ENCODE measurements at places on chromosomes 3 and 15.

- peak; percentile 54 for DNase-seq
These were observed 60.5 kb upstream of the MME start for GRCh38 chr3:155019575-155019974.

GRCh38 chr3:88150371-88150770, 612 bp downstream of the C3orf38 start:
- no peak for DNase-seq

GRCh38 chr3:61493339-61493738, 68.0 kb upstream of the PTPRG start:
- no peak for DNase-seq

- no peak for DNase-seq
These were observed 33.1 kb upstream of the POLG start for GRCh38 chr15:89367485-89368451.

DNA sequence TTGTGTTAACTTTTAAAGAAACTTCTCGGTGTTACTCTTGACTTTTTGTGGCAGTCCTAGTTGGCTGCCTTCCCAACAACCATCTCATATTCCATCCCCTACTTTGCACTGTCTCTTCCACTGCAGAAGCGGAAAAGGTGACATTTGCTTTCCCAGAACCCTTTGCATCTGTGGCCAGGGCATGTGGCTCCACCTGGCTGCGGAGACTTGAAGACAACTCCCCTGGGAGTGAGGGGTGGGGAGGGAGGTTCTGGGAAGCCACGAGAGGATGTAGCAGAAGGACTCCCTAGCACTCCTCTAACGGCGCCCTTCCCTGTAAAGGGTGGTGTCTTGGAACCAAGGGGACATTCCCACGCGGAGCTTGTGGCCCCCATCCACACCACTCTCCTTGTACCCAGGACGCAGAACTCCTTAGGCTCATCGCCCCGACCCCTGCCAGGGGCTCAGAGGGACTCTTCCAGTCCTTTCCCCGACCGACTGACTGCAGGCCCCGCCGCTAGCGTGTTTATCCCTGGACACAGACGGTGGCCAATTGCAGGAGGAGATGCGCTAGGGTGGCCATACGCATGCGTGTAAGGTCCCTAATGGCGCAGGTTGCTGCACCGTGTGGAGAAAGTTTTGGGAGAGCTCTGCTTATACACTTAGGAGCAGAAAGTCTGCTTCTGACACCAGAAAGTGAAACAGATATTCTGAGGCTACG, 33.2 kb upstream of the SECISBP2L start:
- no peak for DNase-seq

DNA sequence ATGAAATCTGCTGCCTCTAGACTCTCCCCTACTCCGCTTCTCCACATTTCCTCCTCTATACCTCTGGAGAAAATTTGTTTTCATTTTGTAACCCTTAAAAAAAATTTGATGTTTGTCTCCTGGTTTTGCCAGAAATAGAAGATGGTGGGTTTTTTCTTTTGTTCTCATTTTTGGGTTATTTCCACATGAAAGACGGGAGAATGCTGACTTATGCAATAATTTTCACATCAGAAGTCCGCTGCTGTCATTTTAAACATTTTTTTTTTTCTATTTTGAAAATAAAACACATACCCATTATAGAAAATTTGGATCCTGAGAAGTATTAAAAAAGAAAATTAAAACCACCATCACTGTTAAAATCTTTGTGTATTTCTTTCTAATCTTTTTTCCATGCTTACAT, 320.8 kb upstream of the NR2E3 start:
- DNase-seq = no peak

GRCh38 chr3:153426344-153426743, 264.3 kb downstream of the RAP2B start:
- DNase-seq = no peak

- DNase-seq = peak; percentile 14
These were observed 29.7 kb downstream of the CRYGS start for GRCh38 chr3:186514296-186515002.

GRCh38 chr15:71781179-71781964, 29.0 kb upstream of the NR2E3 start:
- peak; percentile 46 for DNase-seq

GRCh38 chr15:91947683-91948608, 94.4 kb downstream of the SLCO3A1 start:
- DNase-seq = peak; percentile 58

DNA sequence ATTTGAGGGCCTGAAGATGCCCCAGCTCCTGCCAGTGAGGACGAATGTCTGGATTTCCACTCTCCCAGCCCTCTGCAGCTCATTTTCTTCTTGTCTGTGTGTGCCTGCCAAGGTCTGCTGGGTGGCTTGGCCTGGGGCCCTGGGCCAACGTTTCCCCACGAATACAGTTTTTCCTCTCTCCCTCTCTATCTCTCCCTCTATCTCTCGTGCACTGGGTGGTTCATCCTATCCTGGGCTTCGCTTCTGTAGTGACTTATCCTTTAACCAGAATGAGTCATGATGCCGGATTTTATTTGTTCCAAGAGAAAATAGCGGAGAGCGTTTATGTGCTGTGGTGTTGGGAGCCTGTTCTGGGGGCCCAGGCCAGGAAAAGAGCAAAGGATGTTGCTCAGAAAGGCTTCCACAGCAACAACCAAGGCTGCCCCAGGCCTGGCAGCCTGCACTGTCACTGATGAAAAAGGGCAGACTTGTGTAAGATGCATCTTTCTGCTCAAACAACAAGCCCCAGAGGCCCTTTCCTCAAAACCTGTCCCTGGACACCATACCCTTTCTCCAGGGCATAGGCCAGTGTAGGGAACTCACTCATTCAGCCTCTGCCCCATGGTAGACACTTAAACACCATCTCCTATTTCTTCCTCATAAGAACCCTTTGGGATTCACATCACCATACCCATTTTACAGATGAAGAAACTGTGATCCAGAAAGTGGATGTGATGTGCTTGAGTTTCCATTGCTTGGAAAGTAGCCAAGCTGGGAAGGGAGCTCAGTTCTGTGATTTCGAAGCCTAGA, 47.3 kb downstream of the ITGA11 start:
- DNase-seq = peak; percentile 95

DNA sequence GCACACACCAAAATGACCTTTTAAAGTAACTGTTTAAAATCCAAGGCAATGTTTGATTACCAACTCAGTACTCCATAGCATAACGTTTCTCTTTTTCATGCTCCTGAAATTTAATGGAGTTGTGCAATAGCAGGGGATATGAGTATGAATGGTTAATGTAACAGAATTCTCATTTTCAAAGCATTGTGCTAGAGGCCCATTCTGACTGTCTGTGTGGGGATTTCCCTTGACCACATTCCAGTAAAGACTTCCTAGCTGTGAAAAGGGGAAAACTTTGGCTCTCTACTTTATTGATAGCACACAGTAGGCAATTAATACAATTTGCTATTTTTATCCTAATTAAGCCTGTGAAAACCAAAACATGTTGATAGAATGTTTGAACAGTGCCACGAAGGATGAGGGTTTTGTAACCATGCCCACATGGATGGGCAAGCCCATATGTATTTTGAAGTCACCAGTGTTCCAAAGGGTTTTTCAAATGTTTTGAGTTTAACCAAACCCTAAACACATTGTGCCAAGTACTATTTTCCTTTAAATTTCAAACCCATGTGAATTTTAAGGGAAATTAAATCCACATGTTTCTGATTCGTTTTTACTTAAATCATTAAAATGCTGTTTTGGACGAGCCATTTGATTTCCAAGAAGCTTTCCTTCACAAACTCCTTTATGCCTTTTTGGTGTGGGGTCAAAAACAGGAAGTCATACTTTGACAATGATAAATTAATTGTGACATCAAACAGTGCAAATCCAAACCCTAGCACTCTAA, 261.2 kb downstream of the SHOX2 start:
- peak; percentile 27 for DNase-seq

- peak; percentile 8 for DNase-seq
These were observed 8.5 kb upstream of the SLC24A5 start for GRCh38 chr15:48112242-48112641.

GRCh38 chr3:99559196-99559595, 79.2 kb upstream of the COL8A1 start:
- DNase-seq = no peak

DNA sequence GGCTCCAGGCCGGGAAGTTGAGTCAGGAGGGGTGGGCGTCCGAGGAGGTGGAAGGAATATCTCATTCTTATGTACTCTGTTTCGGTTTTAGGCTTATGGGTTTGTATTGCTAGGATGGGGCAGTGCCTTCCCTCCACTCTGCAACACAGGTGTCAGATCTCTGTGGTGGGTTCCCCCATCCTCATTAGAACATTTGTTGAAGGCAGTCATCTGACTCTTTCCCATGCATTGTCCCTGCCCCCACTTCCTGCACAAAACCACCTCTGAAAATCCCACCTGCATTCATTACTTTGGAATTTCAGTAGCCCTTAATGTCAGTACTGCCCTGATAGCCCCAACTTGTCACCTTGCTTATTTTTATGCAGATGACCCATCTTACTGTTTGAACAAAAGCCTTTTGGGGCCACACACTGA, 29.5 kb downstream of the GYG1 start:
- no peak for DNase-seq

GRCh38 chr3:76345878-76346277, 560.5 kb upstream of the ZNF717 start:
- DNase-seq = no peak

DNA sequence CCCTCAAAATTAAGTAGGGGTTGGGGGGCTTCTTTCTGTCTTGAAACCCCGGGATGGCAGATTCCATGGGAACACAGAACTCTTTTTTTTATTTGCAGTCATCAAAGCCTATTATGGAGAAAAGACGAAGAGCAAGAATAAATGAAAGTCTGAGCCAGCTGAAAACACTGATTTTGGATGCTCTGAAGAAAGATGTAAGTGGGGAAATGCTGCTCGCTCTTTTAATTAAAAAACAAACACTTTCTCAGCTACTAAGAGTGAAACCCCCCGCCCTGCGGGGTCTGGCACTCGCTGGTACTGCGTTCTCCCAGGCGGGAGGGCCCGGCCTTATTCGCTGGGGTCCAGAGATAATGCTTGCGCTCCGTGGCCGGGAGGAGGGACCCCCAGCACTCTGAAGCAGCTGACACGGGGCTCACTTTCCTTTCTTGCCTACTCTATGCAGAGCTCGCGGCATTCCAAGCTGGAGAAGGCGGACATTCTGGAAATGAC, 615 bp downstream of the HES1 start:
- no peak for DNase-seq

- DNase-seq = no peak
These were observed 13.1 kb downstream of the WDR82 start for GRCh38 chr3:52265387-52265786.

DNA sequence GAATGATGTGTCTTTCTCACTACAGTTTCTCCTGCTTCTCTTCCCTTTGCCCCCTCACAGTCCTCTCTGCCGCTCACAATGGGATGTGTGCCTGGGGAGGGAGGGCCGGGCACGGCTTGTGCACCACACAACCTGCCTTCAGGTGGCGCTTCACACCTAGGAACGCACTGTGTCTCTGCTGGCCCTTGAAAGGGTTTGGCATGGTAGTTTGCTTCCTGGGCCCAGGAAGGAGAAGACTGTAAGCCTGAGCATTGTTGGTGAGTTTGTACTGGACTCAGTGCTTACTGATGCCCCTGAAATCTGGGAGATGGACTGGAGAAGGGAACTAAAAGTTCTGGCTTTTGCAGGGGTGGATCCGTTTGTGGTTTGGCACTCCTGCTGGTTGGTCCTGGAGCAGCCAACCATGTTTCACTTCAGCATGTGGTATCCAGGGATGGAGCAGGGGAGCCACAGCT, 9.2 kb downstream of the ALPK3 start:
- DNase-seq = peak; percentile 24

GRCh38 chr15:44909423-44909822, 47.1 kb upstream of the TERB2 start:
- no peak for DNase-seq

- no peak for DNase-seq
These were observed 2.1 kb upstream of the PRSS50 start for GRCh38 chr3:46719735-46720271.

DNA sequence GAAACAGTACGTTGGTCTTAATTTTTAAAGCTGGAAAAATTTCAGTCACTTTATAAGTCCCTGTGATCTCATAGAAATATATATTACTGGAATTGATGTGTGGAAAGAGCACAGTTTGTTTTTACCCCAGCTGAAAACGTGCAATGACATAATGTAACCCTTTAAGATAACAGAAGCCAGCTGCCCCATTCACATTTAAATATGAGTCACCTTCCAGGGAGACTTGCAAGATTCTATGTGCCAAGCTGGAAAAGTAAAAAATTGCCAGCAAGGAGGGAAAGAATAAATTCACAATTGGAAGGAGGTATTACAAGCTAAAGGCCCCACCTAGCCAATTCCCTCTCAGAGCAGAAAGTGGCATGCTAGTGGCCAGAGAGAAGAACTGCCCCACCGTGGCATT, 50.2 kb downstream of the SAMMSON start:
- DNase-seq = no peak

GRCh38 chr15:95912280-95912625, 418.2 kb upstream of the NR2F2 start:
- no peak for DNase-seq

DNA sequence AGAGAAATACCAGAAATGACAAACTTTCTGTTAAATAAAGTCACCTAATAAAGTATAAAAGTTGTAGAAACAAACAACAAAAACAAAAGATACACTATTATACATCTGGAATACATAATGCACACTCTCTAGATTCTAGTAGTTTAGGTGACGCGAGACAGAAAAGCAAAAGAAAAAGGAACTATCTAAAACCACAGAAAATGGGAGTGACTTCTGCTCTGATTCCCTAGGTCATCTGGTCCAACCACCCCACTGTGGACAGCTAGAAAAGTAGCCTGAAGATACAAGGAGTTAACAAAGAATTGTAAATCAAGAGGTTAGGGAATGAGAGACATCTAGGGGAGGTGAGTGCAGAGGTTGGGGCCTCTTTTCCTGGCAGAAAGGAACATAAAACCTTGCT, 39.1 kb downstream of the DHX36 start:
- no peak for DNase-seq

GRCh38 chr3:160134964-160135363, 90.3 kb upstream of the C3orf80 start:
- DNase-seq = peak; percentile 58

DNA sequence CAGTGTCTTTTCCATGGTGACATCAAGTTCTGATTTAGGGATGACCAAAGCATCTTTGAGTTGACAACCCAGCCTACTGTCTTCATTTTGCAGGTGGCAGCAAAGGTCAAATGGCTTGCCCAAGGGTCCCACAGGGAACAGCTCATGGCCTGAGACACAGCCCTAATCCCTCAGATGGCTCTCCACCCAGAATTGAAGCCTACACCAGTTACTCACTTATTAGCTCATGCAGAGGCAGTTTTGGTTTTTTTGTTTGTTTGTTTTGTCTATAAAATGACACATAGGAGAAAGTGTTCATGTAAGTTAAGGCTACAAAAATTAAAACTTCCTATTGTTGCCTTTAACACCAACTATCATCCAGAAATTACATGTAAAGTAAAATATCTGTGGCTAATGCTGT, 167.9 kb downstream of the OSBPL10 start:
- DNase-seq = no peak

DNA sequence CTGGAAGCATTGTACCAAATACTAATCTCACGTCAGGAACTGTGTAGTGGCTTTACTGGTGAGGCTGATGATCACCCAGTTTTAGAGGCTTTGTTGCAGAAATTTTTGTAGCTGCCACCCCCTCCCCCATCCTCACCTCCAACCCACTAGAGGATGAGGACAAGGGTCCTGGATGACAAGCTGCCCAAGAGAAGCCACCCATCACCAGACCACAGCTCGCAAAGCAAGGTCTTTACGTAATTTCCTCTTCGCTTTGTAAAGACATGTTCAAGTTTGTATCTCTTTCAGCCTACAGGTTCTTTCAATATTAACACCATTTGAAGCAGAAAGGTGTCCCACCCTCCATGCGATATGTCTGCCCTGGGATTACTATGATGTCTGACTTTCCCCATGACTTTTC, 74.2 kb downstream of the LDHAL6B start:
- DNase-seq = no peak

- DNase-seq = peak; percentile 78
These were observed 3.2 kb downstream of the ZXDC start for GRCh38 chr3:126472277-126473006.
